ENCODE measurements at places on chromosomes 3 and 15. TPM values are rescaled to one million over a fixed set of nuclear protein-coding genes. Genes with fewer than 3 reads are reported as not detected.
A peak's percentile ranks its signal among the peaks of the same experiment; 100 is the strongest.

The ADCY5 gene
- total RNA-seq, result 5.6 TPM

The IGDCC3 gene
- 0.12 TPM for total RNA-seq

The SEMA5B gene
- 1.3 TPM for total RNA-seq

GRCh38 chr3:3553236-3553635 lies 246.0 kb upstream of the LRRN1 start:
- H3K4me3 ChIP-seq, result no peak overlapping the region
- DNase-seq, result no peak
- H3K27ac ChIP-seq, result no peak overlapping the region
- no peaks in the 10 kb centered on the region for H3K4me1 ChIP-seq
- H3K27me3 ChIP-seq, result no peaks in the 10 kb centered on the region

The RAD18 gene
- 12.2 TPM for total RNA-seq

GRCh38 chr3:156424758-156425157 lies 130.2 kb downstream of the SSR3 start:
- no peaks in the 10 kb centered on the region for H3K27me3 ChIP-seq
- no peaks in the 10 kb centered on the region for H3K4me1 ChIP-seq
- H3K4me3 ChIP-seq, result no peak overlapping the region
- no peak for DNase-seq
- H3K36me3 ChIP-seq, result no peaks in the 10 kb centered on the region
- H3K27ac ChIP-seq, result no peak overlapping the region

DNA sequence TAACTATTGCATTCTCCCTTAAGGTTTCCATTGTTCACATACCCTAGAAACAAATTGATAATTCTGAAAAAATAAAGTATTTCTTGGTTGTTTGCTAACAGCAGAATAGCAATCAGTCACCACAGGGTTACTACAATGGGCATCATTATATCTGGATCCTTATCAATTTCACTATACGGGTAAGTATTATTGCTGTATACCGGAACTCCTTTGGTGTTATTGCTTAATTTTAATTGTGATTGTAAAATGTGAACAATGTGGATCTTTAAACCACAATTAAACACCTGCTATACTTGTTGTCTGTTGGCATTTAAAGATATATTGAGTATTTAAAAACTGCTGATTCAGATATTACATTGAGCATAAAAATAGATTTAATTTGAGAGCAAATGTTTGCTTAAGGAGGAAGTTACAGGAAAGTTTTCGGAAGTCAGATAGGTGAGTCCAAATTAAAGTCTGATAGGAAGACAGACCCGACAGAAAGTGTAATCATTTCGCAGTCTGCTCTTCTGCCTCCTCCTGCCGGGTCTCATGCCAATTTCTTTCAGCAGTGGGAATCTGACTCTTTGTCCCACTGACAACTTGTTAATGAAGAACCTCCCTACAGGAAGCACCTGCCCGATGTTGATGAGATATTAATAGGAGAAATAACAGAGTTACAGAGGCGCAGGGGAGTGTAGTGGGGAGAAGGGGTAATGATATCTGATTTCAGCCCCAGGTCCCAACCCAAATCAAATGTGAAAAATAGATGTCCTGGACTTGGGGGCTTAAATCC lies 169.7 kb upstream of the TBC1D5 start:
- no peak overlapping the region for H3K4me3 ChIP-seq
- H3K27ac ChIP-seq, result no peak overlapping the region
- H3K27me3 ChIP-seq, result no peaks in the 10 kb centered on the region
- no peaks in the 10 kb centered on the region for H3K4me1 ChIP-seq
- H3K36me3 ChIP-seq, result no peaks in the 10 kb centered on the region

The FRMD4B gene
- 21.1 TPM for total RNA-seq

The CISH gene
- total RNA-seq, result 17.1 TPM

The ARGFX gene
- total RNA-seq, result not detected

The CA12 gene
- total RNA-seq, result 290 TPM

DNA sequence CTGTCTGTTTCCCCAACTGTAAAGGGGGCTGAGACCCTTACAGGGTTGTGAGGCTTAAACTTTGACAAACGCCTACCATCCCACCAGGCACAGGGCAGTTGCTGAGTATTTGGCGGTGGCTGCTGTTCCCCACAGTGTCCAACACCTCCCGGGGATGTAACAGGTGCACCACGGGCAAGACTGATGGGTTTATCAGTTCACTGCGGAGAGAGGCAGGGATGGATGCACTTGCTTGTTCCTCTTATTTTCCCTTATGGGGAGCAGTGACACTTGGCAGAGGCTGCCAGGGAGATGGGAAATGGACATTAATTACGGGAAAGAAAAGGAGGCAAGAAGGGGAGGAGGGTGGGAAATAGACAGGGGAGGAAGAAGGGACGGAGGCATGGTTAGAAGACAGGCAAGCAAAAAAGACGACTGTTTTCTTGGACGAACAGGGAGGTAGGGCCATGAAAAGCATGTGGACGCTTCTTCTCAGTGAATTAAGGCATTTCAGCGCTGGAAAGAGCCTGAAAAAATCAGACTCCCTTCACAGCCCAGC lies 16.6 kb upstream of the ADIPOQ start:
- no peaks in the 10 kb centered on the region for H3K4me1 ChIP-seq
- no peaks in the 10 kb centered on the region for H3K36me3 ChIP-seq
- H3K27me3 ChIP-seq, result peaks cover 26% of the 10 kb centered on the region
- no peak overlapping the region for H3K4me3 ChIP-seq

The CCR9 gene
- total RNA-seq, result not detected

The PRR23A gene
- not detected for total RNA-seq

DNA sequence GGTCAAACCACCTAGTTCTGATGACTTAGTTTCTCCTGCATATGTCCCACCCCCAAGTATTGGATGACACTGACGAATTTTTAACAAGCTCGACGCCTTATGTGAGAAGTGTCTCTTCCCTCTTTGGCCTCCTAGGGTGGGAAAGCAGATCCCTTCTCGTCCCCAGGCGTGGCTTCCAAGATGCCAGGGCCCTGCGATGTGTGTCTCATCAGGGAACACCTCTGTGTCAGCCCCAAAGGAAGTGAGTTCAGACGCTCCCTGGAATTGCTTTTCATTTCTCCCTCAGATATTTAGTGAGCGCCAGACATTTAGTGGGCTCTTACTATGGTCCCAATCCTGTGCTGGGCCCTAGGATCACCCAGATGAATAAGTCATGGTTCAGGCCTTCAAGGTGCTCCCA lies 212.7 kb upstream of the NR2E3 start:
- H3K36me3 ChIP-seq, result no peaks in the 10 kb centered on the region
- no peak for DNase-seq
- no peak overlapping the region for H3K27ac ChIP-seq
- H3K4me1 ChIP-seq, result no peaks in the 10 kb centered on the region
- H3K4me3 ChIP-seq, result no peak overlapping the region

The ECE2 gene
- not detected for total RNA-seq

- DNase-seq, result no peak
- no peaks in the 10 kb centered on the region for H3K27me3 ChIP-seq
- no peak overlapping the region for H3K4me3 ChIP-seq
- H3K4me1 ChIP-seq, result no peaks in the 10 kb centered on the region
- H3K27ac ChIP-seq, result no peak overlapping the region
Observed at GRCh38 chr3:123350971-123351370, 97.9 kb downstream of the ADCY5 start.

DNA sequence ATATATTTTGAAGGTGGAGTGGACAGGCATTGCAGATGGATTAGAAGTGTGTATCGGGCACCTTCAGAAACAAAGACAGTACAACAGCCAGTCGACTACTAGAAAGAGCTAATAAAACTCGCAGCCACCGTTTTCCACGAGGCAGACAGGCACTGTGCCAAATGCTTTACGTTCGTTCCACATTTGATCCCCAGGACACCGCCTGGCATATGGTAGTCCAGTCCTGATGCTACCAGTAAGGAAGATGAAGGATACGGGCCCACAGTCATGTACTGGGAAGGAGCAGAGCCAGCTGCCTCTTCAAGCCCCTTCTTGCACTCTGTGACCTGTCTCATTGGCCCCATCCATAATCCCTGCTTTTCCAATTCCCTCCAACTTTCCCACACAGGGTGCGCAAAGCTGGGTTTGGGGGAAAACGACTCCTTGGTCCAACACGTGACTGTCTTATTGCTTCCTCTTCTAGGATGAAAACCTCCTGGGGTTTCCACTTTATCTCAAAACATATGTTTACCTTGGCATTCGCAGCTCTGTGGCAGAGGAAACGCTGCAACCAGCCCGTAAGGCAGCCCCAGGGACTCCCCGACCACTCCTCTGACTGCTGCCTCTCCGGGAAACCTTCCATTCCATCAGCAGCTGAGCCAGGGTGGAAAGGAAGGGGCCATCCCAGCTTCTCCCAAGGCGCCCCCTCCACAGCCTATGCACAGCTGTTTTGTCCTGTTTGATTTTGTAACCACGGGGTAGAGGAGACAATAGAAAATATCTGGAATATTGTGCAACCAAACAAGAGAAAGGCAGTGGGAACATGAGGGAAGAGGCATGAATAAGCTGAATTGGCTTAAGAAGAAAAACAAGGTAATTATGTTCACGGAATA lies 107.4 kb downstream of the ADAMTS17 start:
- no peak overlapping the region for H3K4me3 ChIP-seq
- no peaks in the 10 kb centered on the region for H3K36me3 ChIP-seq
- no peak for DNase-seq

The SLC12A8 gene
- 20.7 TPM for total RNA-seq

GRCh38 chr15:29149738-29150075 lies 119.9 kb downstream of the NSMCE3 start:
- H3K27ac ChIP-seq, result no peak overlapping the region
- H3K36me3 ChIP-seq, result no peaks in the 10 kb centered on the region
- no peak overlapping the region for H3K4me3 ChIP-seq
- DNase-seq, result no peak

GRCh38 chr15:57037548-57037947 lies 119.1 kb downstream of the TCF12 start:
- no peaks in the 10 kb centered on the region for H3K36me3 ChIP-seq
- H3K27me3 ChIP-seq, result no peaks in the 10 kb centered on the region
- DNase-seq, result no peak
- H3K27ac ChIP-seq, result no peak overlapping the region
- H3K4me3 ChIP-seq, result no peak overlapping the region

DNA sequence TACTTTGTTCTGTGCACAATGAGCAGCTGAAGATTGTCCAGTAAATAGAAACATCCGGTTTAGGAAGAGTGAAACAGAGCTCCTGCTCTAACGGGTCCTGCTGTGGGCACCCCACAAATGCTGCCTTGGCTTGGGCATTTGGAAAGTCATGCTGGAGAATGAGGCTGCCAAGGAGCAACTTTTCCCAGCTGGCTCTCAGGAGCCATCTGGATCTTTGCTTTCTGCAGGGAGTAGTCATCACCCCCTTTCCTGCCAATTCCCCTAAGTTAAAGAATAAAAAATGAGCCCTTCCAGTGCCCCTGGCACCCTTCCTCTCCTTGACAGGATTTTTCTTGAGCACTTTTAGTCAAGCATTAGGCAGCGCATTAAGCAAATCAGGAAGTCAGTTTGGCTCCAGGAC lies 90.0 kb downstream of the FAM43A start:
- H3K4me1 ChIP-seq, result no peaks in the 10 kb centered on the region
- H3K27ac ChIP-seq, result no peak overlapping the region
- H3K36me3 ChIP-seq, result no peaks in the 10 kb centered on the region

The CTXN2 gene
- 0.16 TPM for total RNA-seq

DNA sequence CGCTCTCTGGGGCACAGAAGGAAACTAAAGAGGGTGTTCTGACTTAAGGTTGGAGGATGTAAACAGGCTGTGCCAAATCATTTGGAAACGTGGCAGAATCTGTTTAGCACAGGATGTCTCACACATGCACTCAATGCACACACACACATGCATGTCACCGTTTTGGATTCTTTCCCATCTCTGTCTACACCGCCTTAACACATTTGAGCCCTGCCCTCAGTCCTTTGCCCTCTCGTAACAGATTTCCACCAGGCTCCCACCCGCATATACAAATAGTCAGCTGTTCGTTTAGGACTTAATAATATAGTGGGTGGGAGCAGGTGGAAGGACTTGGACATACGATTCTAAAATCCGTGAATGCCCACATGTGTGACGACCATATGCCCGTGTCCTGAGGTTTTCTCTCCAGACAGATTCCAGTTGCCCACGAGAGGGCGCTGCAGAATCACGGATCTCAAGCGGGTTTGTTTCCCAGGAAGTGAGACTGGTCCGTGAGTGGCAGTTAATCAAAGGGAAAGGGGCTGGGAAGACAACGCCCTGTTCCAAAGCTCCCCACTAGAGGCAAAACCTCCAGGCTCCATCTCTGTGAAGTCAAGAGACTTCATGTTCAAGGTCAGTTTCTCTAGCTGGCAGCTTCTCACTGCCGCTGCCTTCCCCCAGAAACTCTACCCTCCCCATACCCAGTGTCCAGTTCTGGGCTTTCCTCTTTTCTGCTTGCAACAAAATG lies 44.5 kb downstream of the NOX5 start:
- H3K27ac ChIP-seq, result no peak overlapping the region
- no peak overlapping the region for H3K4me3 ChIP-seq
- DNase-seq, result peak; percentile 93
- H3K4me1 ChIP-seq, result peaks cover 6% of the 10 kb centered on the region
- H3K36me3 ChIP-seq, result no peaks in the 10 kb centered on the region

DNA sequence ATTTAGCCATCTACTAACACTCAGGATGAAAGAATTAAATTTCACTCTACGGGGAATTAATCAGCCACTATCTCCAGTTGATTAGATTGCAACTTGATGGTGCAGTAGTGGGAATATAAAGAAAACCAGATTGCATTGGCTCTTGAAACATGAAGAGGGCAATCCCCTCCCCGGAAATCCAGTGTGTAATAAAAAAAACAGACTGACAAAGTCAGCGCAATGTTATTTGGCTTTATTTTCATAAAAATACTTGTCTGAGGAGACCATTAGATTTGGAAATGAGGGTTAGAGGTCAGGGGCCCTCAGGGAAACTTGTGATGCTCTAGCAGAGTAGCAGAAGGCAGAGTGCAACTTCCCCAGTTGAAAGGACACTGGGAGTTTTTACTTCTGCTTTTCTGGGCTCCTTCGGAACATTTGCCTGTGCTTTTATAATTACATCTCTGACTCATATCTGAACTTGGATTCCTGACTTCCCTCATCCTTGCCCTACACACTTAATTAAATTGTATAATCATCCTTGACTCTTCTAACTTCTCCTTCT lies 326.8 kb downstream of the TUSC7 start:
- H3K4me1 ChIP-seq, result peaks cover 4% of the 10 kb centered on the region
- no peak overlapping the region for H3K4me3 ChIP-seq
- H3K27me3 ChIP-seq, result no peaks in the 10 kb centered on the region
- peak; percentile 32 for DNase-seq
- no peak overlapping the region for H3K27ac ChIP-seq

The SLC12A1 gene
- total RNA-seq, result not detected

DNA sequence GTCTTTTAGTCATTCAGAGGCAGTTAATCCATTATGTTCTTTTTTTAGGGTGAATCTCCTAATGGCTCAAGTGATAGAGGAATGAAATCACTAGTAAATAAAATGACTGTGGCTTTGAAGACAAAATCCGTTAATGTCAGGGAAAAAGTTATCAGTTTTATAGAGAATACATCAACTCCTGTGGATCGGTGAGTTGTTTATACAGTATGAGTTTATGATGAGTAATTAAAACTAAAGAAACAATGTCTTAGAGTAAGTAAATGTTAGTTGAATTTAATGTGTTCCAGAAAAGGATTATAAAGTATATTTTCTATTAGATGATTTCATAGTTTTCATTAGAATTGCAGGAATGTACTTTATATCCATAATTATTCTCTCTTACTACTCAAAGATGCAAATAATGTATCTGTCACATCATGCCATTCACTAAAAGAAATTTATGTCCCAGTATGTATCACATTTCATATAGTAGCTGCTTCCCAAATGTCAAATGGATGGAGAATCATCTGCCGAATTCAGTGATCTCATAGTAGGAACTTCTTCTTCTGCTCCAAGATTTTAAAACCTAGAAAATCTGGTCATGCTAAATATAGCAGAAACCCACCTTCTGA lies 24.1 kb upstream of the NIT2 start:
- H3K27ac ChIP-seq, result no peak overlapping the region
- peaks cover 5% of the 10 kb centered on the region for H3K36me3 ChIP-seq
- H3K27me3 ChIP-seq, result no peaks in the 10 kb centered on the region
- no peaks in the 10 kb centered on the region for H3K4me1 ChIP-seq
